Esophagus mucosa (tissue), 1 donor: ENCODE measurements at places on chromosomes 12 and 14. TPM values are rescaled to one million over a fixed set of nuclear protein-coding genes. Genes with fewer than 3 reads are reported as not detected.

DNA sequence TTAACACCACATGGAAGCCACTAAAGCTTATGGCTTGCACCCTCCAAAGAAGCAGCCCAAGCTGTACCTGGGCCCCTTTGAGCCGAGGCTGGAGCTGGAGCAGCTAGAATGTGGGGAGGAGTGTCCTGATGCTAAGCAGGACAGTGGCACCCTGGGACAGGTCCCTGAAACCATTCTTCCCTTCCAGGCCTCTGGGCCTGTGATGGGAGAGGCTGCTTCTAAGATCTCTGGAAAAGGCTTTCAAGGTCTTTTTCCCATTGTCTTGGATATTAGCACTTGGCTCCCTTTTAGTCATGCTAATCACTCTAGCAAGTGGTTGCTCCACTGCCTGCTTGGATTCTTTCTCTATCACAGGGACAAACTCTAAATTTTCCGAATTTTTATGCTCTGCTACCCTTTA, 40.9 kb downstream of the OSBPL8 start:
- ATAC-seq = no peak

DNA sequence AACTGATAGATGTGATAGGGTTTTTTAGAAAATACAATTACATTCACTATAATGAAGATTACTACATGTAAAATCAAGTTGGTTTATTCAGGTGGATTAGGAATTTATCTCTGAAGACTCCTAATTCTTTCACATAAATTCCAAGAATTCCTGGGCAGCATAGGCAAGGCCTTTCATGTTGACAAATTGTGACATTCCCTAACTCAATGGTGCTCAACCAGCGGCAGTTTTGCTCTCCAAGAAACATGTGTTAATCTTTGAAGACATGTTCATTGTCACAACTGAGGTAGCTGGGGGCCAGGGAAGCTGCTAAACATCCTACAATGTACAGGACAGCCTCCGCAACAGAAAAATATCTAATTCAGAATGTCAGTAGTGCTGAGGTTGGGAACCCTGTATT, 46.3 kb downstream of the PTPRQ start:
- no peak for ATAC-seq

DNA sequence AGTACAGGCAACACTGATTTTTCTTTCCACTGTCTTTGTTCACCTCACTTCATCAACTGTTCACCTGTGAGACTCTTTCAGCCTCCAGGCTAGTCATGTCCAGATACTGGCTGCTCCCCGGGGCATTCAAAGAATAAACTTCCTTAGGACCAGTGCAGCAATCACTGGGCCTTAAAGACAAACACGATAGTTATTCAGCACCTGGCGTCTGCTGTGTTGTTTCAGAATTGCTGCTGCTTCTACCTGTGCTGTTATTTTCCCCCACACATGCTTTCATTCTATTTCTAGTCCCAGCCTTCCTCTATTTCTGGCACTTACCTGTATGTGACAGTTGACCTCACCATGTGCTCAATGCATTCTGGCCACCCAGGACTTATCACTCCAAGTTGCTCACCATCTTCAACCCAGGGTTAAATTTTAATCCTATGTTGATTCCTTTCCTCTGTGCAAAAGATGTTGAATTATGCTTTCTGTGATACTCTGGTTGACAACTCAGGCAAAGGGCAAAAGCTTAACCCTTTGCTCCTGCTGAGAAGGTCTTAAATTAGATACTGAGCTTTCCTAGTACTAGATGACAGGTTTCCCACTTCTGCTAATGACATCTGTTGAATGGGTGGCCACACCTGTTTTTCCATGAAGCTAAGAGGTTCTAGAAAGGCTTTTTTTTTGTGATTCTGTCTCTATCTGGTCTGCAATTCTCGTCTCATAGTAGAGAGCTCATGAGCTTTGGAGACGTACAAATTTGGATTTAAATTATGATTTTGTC, 41.4 kb downstream of the PTPRQ start:
- ATAC-seq = no peak

DNA sequence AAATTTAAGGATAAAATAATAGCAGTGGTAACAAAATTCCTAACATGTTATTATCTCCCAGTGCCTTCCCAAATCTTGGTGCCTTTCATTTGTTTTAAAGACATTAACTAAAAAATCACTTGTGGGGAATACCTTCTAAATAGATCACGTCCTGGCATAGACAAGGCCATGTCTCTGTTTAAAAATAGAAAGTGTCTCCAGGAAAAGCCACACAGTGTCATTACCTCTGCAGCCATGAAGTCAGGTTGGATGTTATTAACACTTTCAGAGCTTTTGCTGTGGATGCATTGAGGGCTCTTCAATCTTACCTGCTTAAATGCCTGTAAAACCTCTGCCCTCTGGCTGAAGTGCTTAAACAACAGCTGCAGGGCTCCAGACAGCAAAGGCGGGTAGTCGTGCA, 211.1 kb downstream of the ITPR2 start:
- ATAC-seq = no peak

DNA sequence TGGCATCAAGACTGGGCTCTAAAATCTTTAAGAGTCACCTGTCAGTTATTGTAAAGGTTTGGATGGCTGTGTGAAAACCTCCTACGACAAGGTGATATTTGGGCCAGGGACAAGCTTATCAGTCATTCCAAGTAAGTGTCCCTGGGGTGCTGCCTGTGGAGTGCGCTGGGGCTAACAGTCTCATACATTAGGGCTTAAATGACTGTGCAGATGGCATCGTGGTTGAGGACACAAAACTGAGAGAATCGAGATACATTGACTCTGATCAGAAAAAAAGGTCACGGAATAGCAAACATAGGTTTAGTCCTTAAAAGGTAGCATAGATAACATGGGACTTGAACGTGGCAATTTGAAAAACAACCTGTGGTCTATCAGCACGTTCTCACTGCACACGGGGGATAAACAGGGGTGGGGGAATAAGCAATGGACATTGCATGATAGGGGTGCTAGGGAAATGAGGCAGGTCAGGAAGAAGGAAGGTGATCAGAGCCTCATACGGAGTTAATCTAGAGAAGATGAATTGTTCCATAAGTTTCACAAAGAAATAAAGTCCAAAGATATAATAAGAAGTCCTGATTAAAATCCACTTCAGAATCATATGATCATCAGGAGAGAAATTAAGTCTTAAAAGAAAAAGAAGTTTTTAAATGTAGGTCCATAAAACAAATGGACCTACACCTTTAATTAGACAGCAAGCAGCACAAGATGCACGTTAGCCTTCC, 100.3 kb downstream of the DAD1 start:
- ATAC-seq = no peak

RNASE2 gene
- not detected for total RNA-seq

CACNA1C gene
- total RNA-seq = 1.1 TPM

MYH7 gene
- 0.72 TPM for total RNA-seq

GPRC5A gene
- 11.8 TPM for total RNA-seq
